ENCODE measurements at places on chromosomes 13 and 19. TPM values are rescaled to one million over a fixed set of nuclear protein-coding genes. Genes with fewer than 3 reads are reported as not detected.
A peak's percentile ranks its signal among the peaks of the same experiment; 100 is the strongest.

DNA sequence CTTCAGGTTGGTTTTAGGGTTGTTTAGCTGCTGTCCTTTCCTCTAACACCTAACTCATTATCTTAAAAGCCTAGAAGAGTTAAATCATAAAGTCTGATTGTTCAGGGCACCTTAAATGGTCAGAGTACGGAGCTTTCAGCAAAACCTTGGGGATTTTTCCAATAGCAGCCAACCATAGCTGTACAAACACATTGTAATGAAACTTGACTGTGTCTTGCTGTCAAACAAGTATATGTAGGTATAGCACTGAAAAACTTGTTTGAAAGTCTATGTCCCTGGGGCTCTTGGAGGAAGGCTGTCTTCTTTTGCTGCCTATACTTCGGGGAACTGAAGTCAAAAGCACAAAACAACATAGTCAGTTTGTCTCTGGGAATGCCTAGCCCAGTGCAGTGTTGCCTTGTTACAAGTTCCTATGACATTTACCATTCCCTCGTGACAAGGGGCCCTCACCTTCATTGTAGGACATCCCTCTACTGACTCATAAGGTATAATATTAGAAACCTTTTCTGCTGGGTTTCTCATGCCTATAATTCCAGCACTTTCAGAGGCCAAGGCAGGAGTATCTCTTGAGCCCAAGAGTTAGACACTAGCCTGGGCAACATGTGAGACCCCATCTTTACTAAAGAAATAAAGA is 474.5 kb upstream of the NBEA start:
- DNase-seq = no peak

DNA sequence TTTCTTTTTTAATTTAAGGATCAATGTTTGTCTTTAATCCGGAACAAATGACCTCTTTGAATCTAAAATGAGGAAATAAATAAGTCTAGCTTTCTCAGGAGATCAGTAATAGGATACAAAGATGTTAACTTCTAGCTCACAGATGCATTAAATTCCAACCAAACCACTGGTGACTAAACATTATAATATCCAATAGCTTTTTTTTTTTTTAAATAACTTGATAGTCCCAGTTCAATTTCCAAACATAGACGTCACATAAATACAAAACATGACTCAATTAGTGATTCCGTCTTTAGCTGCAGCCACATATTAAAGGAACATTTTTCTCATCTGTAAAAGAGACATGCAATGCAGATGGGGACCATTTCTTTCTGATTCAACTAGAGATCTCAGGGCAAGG is 390.5 kb upstream of the PCDH9 start:
- no peak for DNase-seq

- DNase-seq = no peak
These were observed 3.6 kb downstream of the HTR2A start for GRCh38 chr13:46893221-46893740.

GRCh38 chr13:64540468-64540867 is 2689.7 kb downstream of the PCDH9 start:
- no peak for DNase-seq

GRCh38 chr13:27795718-27796019 is 3.4 kb downstream of the GSX1 start:
- no peak for DNase-seq

GRCh38 chr13:55418095-55418494 is 1722.6 kb upstream of the PRR20A start:
- DNase-seq = no peak

- no peak for DNase-seq
These were observed 194.0 kb downstream of the SHISA2 start for GRCh38 chr13:25857830-25858229.

GRCh38 chr19:31596751-31597150 is 247.5 kb upstream of the TSHZ3 start:
- no peak for DNase-seq

- no peak for DNase-seq
These were observed 74.9 kb downstream of the SOX1 start for GRCh38 chr13:112141643-112142400.

DNA sequence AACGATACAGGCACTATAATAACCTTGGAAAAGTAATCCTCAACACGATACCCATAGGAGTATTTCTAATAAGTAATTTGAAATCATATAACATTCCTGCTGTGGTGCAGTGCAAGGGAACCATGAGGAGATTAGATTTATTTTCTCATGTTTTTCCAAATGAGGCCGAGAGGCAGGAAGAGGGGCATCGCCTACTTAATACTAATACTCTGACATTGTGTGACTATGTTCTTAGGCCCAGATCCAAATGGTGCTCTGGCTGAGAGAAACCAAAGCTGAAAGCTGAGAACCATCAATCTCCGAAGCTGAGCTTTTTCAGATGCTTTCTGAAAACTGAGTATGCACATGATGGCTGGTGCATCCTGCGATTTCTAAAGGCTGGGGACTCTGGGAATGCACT is 248.0 kb upstream of the MAB21L1 start:
- no peak for DNase-seq

DNA sequence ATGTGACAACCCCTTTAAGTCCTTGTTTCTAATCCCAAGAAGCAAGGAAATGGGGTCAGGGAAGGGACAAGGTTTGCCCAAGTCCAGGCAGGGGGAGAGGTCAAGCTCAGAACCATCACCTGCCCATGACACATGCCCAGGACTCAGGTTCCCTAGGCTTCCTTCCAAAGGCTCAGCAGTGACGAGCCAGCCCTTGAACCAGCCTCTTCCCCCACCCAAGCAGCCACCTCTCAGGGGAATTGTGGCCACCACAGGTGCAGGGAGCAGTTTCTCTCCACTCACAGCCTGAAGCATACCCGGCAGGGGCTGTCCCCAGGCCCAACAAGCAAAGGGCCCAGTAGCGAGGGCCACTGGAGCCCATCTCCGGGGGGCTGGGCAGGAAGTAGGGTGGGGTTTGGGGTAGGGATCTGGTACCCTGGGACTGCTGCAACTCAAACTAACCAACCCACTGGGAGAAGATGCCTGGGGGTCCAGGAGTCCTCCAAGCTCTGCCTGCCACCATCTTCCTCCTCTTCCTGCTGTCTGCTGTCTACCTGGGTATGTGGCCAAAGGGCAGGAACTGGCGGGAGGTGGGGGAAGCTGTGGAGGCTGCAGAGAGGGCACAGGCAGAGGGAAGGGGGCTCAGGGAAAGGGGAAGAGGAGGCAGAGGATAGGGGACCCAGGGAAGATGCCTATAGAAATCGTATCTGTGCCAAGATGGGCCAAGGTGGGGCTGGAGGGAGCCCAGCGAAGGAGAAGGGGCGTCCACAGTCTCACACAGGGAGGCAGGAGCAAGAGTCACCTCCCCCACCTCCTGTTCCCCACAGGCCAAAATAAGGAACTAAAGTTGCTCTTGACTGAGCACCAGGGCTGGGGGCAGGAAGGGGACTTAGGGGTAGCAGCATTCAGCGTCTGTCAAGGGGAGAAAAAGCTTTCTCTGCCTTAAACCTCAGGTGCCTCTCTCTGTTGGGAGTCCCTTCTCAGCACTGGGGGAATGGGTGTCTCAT is at the start of gene CD79A:
TSS of gene CD79A (plus strand) at position 433 of the 986 bp plus-strand sequence. CDS start at position 459, 26 bp downstream.
- DNase-seq = no peak

DNA sequence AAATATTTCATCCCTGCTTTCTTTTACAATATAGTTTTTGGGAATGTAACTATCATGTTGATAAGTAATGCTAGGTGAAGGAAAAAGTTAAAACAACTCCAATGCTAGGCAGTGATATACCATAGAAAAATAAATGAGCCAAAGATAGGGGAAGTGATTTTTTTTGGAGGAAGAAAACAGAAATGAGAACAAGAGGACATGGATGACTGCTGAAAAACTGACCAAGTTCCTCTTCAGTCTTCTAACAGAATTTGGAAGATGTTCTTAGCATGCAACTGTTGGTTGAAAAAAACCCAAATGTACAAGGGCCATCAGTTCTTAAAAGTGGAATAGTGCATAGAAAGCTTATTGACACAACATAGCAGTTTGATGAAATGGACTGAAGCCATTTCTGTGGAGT is 262.5 kb upstream of the STARD13 start:
- no peak for DNase-seq

DNA sequence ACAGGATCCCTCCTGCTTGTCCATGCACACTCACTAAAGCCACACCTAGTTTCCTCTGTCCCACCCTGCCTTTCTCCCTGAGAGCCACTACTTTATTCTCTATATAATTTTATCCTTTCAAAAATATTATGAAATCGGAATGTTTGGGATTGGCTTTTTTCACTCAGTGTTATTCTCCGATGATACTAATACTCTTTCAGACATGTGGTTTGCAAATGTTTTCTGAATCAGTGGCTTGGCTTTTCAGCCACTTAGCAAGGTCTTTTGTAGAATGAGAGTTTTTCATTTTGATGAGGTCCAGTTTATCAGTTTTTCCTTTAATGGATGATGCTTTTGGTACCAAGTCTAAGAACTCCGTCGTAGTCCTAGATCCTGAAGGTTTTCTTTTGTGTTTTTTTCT is 11.6 kb downstream of the SPATA13 start:
- DNase-seq = no peak

- no peak for DNase-seq
These were observed 155.3 kb upstream of the LSM14A start for GRCh38 chr19:34017024-34017423.

DNA sequence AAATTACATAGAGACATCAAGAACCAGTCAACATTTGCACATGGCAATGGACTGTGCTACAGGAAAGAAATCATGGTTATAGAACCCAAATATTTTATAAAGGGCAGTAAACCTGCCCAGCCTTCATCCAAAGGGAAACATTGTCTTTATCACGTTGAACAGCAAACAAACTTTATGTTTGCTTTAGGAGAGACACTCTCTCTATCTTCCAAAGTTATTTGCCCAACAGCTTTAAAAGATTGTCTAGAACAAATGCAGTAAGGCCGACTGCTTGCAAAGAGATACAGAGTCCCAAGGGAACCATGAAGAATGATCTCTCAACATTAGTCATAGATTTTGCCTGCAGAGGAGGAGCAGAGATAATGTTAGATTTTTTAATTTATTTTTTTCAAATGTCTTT is 1323.5 kb upstream of the SLC10A2 start:
- no peak for DNase-seq

DNA sequence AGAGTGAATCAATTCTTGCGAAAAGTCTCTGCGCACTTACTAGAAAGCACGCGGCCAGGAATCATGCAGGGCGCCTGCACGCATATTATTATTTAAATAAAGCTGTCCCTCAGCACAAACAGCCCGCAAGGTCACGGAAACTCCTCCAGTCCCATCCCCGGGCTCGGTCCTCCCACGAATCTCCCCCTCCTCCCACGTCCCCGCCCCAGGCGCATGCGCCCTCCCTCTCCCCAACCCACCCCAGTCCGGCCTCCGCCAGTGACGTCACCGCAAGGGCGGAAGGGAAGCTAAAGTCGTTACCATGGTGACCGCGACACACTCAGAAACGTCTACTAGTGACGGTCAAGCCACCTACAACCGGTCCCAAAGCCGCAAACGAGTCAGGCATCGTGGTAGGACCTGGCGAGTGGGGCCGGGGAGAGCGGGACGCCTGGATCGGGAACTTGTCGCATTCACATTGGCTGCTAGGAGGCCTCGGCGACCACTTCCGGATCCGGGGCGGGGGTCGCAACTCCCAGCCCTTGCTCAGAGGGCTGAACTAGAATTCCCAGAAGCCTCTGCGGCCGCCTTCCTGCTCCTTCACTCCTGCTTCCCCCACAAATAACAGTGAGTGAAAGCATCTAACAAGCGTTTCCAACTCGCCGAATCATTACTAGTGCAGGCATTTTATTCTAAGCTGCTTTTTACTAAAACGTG is at the start of gene ZSCAN5A:
TSS of gene ZSCAN5A (minus strand) at position 459 of the 696 bp plus-strand sequence. CDS start 89,793 bp downstream, outside the sequence.
- peak; percentile 98 for DNase-seq

GRCh38 chr13:40517486-40518480 is 148.7 kb downstream of the FOXO1 start:
- no peak for DNase-seq

Gene CAMSAP3
- polyA plus RNA-seq = 0.34 TPM

Gene ACP5
- 1.6 TPM for polyA plus RNA-seq

Gene ELSPBP1
- polyA plus RNA-seq = not detected

Gene GPR183
- 0.72 TPM for polyA plus RNA-seq

Gene CGB3
- not detected for polyA plus RNA-seq

Gene PLIN4
- polyA plus RNA-seq = 241 TPM

Gene OR7C2
- not detected for polyA plus RNA-seq

Gene PLVAP
- polyA plus RNA-seq = 26.4 TPM

All from heart left ventricle (tissue), 16 donors.